ENCODE measurements at places on chromosomes 6 and 20. TPM values are rescaled to one million over a fixed set of nuclear protein-coding genes. Genes with fewer than 3 reads are reported as not detected.

- DNase-seq = no peak
These were observed 99.2 kb downstream of the ZMYND8 start for GRCh38 chr20:47257256-47257655.

The FAXC gene
- not detected for total RNA-seq

DNA sequence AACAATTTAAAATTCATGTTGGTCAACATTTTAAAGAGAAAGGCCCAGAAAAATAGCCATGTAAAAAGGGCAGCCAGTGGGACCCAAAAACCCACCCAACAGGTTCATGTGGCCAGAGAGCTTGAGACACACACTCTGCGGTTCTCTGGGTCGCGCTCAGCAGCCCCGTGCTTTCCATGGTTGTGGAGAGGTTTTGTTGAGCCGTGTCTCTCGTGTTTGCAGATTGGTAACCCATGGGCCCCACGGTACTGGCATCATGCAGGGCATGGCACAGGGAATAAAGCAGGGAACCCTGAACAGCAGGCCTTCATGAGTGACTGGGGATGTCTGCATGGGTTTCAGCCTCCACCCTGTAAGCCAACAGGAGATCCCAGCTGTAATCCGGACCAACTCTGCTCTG, 127.7 kb upstream of the CST7 start:
- DNase-seq = no peak

The GLYATL3 gene
- not detected for total RNA-seq

- no peak for DNase-seq
These were observed 59.9 kb downstream of the NUDT3 start for GRCh38 chr6:34332251-34333198.

- no peak for DNase-seq
These were observed 12.3 kb downstream of the PCK1 start for GRCh38 chr20:57573242-57573641.

- no peak for DNase-seq
These were observed 13.2 kb downstream of the CPNE5 start for GRCh38 chr6:36825994-36826393.

All from Right ventricle myocardium superior (tissue), 1 donor.